ENCODE measurements at places on chromosomes 7 and 10.
A peak's percentile ranks its signal among the peaks of the same experiment; 100 is the strongest.

- DNase-seq = no peak
Observed at GRCh38 chr10:18483516-18484186, 167.7 kb downstream of the NSUN6 start.

DNA sequence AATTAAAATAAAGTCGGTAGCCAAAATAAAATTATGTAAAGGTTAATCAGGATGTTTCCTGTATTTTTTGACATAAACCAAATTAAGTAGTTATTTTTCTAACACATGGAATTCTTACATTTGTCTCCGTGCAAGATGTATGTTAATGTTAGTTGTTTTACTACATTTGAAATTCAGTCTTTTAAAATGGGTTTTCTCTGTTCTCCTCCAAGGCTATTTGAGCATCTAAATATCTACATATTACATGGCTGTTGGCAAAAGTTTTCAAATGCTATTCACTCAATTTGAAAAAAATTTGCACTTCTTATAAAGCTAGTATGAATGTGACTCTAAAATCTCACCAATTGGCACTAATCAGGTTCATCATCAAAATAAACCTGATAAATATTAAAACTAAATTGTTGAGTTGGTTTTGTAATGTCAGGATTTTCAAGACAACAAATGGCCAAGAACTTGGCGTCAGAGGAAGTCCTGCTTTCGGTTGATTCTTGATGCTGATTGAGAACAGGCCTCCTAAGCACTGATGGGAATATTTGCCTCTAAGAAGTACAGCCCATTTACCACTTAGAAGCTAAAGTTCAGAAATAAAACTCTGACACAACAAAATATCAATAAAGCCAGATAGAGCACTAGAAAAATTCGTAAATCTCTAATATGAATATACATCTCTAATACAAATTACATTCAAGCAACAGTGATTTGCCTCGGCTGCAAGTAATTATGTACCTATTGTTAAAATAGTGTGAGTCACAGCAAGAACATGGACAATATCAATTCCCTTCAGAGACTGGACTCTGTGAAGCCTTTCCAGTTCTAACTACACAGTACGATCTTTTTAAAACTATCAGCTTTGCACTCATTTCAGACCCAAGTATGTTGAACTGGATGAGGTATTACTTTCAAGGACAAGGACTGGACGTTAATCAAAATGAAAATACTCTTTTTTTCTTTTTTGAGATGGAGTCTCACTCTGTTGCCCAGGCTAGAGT, 733.1 kb upstream of the C7orf33 start:
- no peak for DNase-seq

DNA sequence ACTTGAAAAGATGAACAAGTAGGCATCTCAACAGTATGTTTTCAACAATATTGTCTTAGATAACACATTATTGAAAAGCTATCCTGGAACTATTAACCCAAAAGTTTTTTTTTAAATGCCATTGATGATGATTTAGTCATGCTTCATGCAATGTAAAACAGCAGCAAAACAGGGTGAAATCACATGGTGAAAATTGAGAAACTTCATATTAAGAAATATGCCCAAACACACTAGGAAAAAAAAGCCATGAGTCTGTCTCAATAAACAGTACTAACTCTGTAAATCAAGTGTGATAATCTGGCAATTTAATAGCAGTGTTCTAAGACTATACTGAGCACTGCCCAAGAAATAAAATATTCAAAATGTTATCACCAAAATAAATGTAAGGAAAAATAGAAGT, 613.1 kb downstream of the KCNMA1 start:
- DNase-seq = no peak

GRCh38 chr7:134320201-134320600, 3.5 kb upstream of the SLC35B4 start:
- no peak for DNase-seq

- DNase-seq = no peak
Observed at GRCh38 chr10:106440355-106440754, 724.2 kb downstream of the SORCS1 start.

- DNase-seq = no peak
Observed at GRCh38 chr10:21926949-21927348, 76.6 kb downstream of the DNAJC1 start.

DNA sequence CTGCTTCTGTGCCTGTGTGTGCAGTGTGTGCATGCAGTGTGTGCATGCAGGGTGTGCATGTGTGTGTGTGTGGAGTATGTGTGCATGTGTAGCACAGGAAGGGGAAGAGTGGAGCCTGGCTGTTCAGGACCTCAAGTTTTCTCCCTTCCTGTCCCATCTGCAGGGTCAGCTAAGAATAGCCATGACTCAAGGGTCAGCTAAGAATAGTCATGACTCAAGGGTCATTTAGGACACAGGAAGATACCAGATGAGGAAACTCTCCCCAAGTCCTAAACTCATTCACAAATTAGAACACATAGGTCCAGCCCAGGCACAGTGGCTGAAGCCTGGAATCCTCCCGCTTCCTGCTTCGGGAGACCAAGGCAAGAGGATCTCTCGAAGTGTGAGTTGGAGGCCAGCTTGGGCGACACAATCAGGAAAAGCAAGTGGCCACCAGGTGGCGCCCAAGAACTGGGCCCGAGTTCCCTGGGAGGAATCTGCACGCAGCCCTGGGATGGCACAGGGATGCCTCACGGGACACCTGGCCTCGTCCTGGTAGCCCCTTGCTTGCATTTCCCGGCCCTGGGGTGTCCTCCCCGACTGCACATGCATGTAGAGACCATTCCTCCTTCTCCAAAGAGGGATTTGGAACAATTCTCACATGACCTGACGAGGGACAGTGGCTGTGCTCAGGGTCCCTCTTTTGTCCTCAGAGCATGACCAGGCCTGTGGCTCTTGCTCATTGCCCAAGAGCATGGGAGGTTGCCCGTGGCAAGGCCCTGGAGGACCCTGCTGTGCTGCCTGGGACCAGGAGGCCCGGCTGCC, 21.4 kb upstream of the VOPP1 start:
- peak; percentile 81 for DNase-seq

DNA sequence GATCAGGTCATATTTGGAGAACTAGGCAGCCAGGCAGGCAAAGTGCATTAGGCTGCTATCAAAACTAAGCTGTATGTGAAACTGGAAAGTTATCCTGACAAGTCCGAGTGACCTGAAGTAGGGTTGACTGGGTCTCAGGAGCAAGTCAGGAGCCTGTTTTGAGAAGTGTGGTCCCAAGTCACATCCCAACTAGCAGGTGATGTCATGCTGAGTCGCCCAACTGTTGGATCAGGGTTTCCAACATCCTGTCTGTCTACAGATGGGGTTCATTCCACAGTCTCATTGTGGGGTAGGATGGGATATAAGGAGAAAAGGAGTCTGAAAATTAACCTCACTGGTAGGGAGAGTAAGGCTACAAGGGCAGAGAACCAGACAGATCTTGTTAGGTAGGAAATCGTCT, 27.0 kb downstream of the SLC26A4 start:
- no peak for DNase-seq

GRCh38 chr7:15015545-15016314, 113.2 kb upstream of the DGKB start:
- DNase-seq = peak; percentile 71

DNA sequence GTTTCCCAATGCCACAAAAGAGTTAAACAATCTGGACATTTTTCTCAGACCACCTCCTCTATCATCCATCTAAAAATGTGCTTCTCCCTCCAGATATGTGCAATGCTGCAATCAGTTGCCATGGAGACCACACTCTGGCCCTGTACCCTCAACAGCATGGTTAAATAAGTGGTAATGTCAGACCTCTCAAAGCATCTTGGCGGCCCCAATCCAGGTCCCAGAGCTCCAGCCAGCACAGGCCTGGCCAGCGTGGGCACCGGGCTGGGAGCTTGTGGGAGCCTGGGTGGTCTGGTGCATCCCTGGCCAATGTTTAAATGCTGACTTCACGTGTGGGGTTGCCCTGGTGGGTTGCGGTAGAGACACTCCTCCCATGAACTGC, 362.9 kb upstream of the ZNF32 start:
- no peak for DNase-seq

- no peak for DNase-seq
Observed at GRCh38 chr7:43021431-43021830, 89.3 kb downstream of the MRPL32 start.

GRCh38 chr10:45373003-45373575, 927 bp upstream of the ALOX5 start:
- DNase-seq = no peak

DNA sequence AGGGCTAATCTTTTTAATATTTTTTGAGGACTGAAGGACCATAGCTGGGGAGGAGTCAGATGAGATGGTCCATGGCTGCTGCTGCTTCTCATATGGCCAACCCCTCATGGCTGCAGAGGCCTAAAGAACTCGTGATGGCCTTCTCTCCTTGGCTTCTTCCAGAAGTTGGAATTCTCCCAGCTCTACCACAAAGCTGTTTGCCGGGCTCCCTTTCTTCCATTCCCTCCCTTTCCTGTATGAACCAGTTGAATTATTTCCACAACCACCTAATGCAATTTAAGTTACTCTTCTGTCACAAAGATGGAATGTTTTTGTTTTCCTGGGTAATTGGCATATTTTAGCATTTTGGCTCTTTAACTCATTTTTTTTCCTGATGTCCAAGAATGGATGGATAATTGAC, 80.7 kb downstream of the PHTF2 start:
- DNase-seq = no peak

DNA sequence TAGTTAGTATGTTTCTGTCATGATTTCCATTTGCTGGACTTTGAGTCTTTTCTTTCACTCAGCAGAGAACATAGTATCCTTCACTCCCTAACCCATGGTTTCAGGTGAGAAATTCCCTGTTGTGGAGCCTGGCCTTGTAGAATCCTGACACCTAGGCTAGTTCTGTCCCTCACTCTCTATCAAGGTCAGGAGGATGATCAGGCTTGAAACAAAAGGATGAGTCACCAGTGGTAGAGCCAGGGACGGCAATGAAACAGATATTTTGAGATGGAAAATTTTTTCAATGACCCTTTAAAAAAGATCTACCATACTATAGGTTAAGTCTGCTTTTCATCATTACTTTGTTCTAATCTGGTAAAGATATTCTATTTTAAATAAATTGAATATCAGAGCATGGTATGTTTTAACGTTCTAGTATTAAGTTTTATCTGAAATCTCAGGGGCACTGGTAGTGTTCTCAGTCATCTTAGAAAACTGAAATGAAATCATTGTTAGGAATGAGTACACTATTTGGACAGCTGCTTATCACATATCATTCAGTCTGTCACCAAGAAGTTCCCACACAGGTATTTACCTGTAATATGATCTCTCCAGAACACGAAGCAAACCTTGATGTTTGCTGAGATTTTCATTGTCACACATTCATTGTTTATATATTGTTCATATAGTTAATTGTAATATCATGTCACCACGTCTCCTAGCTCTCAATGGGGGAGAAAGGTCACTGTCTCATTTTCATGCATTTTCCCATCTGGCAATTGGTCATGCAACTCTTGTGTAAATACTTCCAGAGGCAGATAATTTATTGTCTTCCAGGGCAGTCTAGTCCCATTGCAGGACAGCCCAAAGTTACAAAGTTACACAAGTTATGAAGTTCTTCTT, 299.9 kb upstream of the LRRTM3 start:
- DNase-seq = no peak

DNA sequence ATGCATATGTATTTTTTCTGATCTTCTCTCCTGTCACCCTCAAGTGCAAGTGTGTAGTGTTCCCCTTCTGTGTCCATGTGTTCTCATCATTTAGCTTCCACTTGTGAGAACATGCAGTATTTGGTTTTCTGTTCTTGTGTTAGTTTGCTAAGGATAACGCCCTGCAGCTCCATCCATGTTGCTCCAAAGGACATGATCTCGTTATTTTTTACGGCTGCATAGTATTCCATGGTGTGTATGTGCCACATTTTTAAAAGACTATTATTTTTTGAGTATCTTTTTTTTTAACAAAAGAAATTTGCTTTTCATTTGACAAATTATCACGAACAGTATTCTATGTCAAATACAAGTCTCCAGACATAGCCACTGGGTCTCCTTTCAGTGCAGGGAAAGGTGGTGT, 110.1 kb upstream of the ZNF746 start:
- DNase-seq = no peak

- no peak for DNase-seq
Observed at GRCh38 chr10:62071846-62072281, 170.4 kb downstream of the ARID5B start.

DNA sequence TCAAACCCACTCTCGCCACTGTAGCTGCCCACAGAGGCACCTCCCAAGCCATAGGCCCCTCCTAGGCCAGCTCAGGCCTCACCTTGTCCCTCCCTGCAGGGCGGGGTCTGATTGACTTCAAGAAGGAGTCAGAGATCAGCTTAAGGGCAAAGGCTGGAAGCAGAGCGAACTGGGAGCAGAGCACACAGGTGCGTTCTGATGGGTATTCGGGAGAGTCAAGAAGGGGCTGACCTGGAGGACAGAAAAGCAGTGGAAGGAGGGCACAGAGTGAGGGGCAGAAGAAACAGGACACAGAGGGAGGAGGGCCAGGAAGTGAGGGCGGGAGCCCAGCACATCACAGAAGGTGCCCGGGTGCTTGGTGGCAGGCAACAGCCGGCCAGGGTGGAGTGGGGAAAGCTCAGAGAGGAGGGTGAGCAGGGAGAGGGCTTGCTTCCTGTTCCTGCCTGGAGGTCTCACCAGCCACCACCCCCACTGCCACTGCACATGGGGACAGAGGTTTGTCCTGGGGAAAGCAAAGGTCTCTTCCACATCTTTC, at the start of gene AOC1:
AOC1 (plus strand) TSS at position 147 of the 535 bp plus-strand sequence. CDS start 3,954 bp downstream, outside the sequence.
- no peak for DNase-seq

DNA sequence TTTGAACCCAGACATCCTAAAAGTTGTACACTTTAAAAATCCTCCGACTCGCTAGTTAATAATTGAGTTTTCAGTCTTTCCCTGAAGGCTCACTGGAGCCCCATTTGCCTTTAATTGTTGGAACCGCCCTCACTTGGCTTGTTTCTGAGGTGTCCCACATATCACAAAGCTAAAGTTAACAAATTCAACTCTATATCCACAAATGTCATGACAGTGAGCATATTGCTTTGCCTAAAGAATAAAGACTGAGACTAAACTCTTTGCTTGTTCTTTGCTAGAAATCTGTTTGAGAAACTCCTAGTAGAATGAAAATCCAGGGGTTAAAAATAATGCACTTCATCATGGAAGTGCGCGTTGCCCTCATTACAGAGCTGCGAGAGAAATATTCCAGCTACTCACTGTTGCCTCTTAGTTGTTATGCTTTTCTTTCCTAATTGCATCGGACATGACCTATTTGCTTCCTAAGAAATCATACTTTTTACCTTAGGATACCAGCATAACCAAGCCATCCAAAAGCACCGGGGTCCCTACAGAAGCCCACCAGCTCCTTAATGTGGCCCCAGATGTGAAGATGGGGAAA, 752 bp downstream of the THSD7A start:
- no peak for DNase-seq

- no peak for DNase-seq
Observed at GRCh38 chr10:90859321-90859751, 1.5 kb upstream of the HTR7 start.

- no peak for DNase-seq
Observed at GRCh38 chr10:79468015-79468560, 22.7 kb upstream of the ZCCHC24 start.

DNA sequence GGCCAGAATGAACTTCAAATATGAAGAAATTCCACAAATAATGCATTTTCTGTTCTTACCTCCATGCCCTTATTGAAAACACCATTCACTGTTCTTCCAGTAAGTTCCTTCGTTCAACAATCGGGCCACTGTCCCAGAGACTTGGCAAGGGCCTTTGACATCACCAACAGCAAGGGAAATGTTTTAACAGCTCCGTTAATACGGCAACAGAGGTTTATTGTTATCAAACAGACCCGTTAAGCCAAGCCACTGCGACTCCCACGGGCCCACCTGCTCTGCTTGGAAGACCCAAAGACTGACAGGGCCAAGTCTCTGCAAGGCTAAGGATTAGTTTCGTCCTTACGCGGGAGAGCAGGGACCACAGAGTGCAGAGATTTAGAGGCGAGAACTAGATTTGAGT, 43.4 kb upstream of the LYZL1 start:
- DNase-seq = no peak

All from iPS-NIHi11 (cell line).